ENCODE measurements at places on chromosomes 13 and 19. TPM values are rescaled to one million over a fixed set of nuclear protein-coding genes. Genes with fewer than 3 reads are reported as not detected.

The RFPL4A gene
- not detected for total RNA-seq

GRCh38 chr19:42508892-42509444, 19.3 kb downstream of the CEACAM1 start:
- DNase-seq: no peak

- DNase-seq: peak; percentile 97
Measured at GRCh38 chr19:57240311-57241090, at the start of gene ZNF805. TSS of gene ZNF805 (plus strand) at chr19:57240632. CDS start at chr19:57240892, 260 bp downstream.

The SHD gene
- total RNA-seq: 2.0 TPM

The LAIR1 gene
- total RNA-seq: 0.37 TPM

DNA sequence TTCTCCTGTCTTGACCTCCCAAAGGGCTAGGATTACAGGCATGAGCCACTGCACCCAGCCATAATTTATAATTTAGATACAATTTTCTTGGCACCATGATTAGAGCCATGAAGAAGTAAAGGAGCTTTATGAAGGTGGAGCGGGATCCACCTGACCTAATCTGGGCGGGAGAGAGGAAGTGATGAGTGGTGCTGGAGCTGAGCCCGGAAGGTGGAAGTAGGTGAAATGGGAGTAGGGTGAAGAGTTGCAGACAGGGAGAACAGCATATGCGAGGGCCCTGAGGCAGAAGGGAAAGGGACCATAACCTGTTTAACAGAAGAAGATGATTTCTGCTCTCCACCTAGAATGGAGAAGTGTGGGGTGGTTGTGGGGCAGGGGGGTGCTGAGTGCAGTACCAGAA, 4.2 kb downstream of the BLOC1S3 start:
- no peak for DNase-seq

DNA sequence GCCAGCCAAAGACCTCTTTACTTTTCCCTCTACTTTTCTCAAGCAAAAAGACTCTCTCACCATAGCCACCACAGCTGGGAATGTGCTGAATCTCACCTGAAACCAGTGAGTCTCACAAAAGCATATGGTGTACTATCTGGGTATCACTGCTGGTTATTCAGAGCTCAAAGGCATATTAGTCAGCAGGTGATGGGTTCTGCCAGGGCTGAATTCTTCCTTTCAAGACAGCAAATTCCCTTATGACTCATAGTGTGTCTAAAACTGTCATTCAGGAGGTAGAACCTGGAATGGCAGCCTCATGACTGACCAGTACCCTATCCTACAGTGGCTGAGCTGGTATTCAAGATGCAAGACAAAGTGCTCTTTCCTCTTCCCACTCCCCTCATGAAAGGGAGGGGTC, 2859.1 kb downstream of the PCDH9 start:
- DNase-seq: no peak

The SIAH3 gene
- total RNA-seq: 0.09 TPM

DNA sequence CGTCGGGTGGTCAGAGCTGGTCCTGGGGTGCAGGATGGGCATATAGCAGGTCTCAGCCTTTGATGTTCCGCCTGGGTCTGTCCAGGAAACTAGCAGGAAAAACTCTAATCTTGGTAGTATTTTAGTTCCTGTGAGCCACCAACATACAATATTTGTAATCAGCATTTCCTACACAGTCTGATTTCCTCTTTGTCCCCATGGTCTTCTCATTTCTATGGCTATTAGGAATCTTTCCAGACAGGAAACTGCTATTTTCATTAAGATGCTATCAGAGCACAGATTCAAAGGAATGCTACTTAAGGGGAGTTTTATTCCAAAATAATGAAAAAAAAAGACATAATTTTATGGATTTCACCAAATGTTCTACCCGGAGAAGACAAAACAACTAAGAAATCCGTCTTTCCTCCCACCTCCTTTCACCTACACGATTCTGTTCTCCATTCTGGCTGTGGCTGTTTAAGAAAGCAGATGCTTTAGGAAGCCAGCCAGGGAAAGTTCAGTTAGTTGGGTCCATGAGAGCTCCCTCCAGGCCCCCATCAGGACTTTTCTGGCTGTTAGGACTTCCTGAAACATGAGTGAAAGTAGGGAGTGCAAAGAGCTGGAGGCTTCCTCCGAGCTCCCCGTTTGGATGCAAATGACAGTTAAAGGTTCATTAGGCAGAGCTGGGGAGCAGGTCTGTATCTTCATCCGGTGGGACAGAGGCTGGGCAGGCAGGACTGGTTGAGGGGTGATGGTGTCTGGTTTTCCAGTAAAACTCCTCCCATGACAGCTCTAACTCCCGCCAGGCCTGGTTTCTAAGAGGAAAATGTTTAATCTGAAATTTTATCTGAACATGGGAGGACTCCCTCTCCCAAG, 36.3 kb downstream of the SHISA2 start:
- no peak for DNase-seq

- no peak for DNase-seq
Measured at GRCh38 chr19:18424890-18425514, 5.8 kb downstream of the SSBP4 start.

DNA sequence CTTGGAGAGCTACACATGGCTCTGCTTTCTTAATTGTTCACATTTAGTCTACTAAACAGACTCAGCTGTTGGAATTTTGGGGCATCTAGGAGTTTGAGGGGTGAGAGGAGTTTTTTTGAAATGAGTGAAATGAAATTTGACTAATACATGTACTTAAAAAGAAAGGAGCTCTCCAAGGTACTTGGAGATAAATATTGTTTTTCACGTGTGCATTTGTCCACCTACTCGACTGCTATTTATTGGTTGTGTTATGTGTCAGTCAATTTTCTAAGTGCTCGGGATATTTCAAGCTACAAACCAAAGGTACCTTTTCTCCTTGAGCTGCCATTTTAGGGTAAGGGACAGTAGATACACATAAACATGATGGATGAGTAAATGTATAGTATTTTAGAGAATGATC, 697.0 kb downstream of the LIG4 start:
- DNase-seq: no peak

GRCh38 chr13:21542563-21542962, 61.4 kb downstream of the MICU2 start:
- DNase-seq: no peak

Data from WTC11 (cell line).